ENCODE measurements at places on chromosomes 2 and 18.

- DNase-seq: no peak
Measured at GRCh38 chr2:150494234-150494945, 6.9 kb upstream of the RND3 start.

DNA sequence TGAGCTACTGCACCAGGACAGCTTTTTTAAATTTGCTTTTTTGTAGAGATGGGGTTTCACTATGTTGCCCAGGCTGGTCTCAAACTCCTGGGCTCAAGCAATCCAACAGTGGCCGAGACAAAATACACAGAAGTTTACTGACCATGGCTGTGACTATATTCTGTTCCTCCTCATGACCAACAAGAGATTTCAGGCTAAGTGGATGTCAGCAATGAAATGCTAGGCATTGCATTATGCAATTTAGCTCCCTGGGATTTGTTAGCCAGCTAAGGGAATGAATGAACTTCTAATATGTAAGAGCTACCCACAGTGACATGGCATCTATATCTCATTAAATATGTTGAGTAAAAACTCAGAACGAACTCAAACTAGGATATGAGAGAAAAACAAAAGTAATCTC lies 81.9 kb upstream of the MBOAT2 start:
- no peak for DNase-seq

GRCh38 chr2:70676301-70677035 lies 91.5 kb downstream of the ADD2 start:
- DNase-seq: no peak

- no peak for DNase-seq
Measured at GRCh38 chr2:9972621-9973479, 21.4 kb downstream of the GRHL1 start.

- no peak for DNase-seq
Measured at GRCh38 chr2:236012155-236012554, 156.0 kb downstream of the GBX2 start.

- DNase-seq: no peak
Measured at GRCh38 chr18:6836331-6836730, 106.8 kb downstream of the ARHGAP28 start.

GRCh38 chr18:31420524-31420923 lies 27.0 kb upstream of the DSG3 start:
- no peak for DNase-seq

DNA sequence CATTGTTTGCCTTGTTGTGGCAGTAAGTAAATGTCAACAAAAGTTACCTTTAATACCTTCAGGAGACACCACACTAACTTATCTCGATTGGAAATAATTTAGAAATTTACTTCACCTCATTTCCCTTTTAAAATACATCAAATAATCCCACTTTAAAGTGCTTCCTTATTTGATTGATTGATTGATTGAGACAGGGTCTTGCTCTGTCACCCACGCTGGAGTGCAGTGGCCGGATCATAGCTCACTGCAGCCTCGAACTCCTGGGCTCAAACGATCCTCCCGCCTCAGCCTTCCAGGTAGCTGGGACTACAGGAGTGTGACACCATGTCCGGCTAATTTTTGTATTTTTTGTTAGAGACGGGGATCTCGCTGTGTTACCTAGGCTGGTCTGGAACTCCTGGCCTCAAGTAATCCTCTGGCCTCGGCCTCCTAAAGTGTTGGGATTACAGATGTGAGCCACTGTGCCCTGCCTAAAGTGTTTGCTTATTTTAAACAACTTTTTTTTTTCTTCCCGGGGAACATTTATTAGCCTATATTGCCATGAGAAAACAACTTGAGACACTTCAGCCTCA lies 12.0 kb upstream of the PAX3 start:
- no peak for DNase-seq

DNA sequence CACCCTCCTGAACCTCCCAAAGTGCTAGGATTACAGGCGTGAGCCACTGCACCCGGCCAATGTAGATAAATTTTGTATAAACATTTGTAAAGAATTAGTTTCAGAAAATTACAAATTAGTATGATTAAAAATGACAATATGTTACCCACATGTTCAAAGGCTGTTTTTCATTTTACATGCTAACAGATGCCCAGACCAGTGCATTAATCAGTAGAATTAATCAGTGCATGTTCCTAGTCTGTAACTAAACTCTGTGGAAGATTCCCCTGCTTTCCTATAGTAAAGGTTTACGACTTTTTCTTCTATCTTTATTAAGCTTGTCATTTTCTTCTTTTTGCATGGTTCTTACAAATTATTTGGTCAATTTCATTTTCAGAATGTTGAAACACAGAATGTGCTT lies 65.8 kb downstream of the UGGT1 start:
- no peak for DNase-seq

- no peak for DNase-seq
Measured at GRCh38 chr2:132733094-132733493, 63.1 kb upstream of the LYPD1 start.

DNA sequence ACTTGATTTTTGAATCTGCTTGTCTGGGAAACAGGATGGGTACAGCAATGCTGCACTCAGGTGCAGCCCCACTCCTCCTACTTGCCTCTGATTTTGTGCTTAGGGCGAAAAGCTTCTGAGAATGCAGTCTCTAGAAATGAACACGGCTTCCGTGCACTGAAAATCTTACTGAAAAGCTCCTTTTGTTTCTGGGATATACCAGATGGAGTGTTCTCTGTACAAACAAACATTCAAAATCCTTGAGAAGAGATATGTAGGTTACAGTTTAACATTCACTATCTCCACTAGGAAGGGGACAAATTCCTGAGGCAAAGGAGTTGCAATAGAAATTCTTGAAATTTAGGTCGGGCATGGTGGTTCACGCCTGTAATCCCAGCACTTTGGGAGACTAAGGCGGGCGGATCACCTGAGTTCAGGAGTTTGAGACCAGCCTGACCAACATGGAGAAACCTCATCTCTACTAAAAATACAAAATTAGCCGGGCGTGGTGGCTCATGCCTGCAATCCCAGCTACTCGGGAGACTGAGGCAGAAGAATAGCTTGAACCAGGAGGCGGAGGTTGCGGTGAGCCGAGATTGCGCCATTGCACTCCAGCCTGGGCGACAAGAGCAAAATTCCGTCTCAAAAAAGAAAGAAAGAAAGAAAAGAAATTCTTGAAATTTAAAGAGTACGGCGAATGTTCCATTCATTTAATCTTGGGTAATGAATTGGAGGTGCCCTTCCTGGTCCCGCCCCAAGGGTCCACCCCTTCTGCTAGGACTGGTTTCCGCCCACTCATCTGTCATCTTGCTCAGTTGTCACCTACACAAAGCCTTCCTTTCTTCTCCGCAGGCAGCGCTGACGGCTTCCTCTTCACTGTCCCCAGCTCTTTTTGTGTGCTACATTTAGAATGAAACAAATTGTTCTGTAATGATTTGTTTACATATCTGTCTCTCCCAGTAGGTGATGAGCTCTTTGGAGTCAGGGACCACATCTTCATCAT lies 92.4 kb downstream of the SOCS6 start:
- no peak for DNase-seq

GRCh38 chr18:61371111-61371510 lies 37.9 kb downstream of the CDH20 start:
- no peak for DNase-seq

DNA sequence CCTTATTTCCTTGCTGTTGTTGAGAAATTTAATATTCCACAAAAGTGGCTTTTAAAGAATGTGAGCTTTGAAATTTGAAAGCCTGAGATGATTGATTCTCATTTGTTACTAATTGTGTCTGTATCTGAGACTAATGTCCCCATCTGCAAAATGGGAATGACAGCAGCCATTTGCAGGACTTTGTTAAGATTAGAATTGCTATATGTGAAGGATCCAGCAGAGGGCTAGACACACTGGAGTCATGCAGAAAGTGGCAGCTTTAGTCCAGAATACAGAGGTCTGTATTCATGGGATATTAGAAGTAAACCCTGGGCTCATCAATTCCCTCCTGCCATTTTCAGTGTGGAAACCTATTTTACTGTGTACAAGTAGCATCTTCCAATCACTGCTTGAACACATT lies 296.5 kb upstream of the GYPC start:
- DNase-seq: no peak

DNA sequence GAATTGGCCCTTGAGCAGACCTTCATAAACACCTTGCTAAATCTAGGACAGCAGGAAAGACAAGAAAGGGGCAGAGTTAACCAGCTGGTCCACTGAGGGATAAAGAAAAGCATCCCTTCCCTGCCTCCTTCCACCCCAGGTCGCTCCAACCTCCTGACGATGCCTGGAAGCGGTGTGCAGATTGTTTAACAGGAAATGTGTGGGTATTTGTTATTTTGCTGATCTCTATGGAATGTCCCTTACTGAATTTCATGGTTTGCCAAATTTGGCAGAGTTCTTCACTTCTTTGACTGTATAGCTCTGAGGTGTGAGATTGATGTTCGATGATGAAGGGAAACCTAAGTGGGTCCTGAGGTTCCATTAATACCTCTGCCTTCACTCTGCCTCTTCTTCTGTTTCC lies 72.9 kb downstream of the MAP3K20 start:
- no peak for DNase-seq

GRCh38 chr2:216056739-216057138 lies 24.9 kb downstream of the PECR start:
- DNase-seq: no peak

DNA sequence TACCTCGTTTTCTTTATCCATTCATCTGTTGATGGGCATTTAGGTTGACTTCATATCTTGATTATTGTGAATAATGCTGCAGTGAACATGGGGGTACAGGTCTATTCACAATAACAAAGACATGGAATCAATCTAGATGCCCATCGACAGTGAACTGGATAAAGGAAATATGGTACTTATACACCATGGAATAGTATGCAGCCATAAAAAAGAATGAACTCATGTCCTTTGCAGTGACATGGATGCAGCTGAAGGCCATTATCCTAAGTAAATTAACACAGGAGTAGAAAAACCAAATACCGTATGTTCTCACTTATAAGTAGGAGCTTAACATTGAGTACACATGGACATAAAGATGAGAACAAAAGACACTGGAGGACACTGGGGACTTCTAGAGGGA lies 111.6 kb downstream of the LAMA3 start:
- no peak for DNase-seq

DNA sequence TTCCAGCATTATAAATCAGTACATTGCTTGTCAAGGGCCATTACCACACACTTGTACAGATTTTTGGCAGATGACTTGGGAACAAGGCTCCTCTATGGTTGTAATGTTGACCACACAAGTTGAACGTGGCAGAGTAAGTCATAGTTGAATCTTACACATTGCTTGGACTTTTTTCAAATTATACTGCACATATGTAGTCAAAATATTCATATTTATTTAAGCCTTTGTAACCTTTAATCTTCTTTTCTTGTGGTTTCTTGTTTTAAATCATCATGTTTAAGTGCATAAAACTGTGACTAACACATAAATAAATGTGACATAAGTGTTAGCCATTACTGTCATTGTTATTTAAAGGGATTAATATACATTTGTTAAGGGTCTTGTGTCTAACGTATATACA lies 52.1 kb upstream of the EPB41L5 start:
- DNase-seq: no peak

DNA sequence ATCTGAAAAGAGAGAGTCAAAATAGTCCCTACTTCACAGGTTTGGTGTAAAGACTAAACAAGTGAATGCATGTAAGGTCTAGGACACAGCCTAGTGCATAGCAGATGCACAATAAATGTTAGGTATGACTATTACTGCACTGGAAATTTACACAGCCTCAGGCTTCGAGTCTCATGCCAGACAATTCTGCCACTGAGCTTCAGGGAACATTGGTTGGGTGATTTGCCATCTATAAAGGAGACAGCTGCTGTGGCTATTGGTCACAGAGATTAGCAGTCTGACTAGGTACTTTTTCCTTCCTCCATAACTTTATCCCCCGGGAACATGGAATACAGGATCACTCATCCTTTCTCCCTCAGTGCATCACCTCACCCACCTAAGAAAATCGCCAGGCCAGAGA lies 89.2 kb downstream of the FAM124B start:
- DNase-seq: no peak

- DNase-seq: no peak
Measured at GRCh38 chr2:186751790-186752189, 57.9 kb downstream of the FAM171B start.

DNA sequence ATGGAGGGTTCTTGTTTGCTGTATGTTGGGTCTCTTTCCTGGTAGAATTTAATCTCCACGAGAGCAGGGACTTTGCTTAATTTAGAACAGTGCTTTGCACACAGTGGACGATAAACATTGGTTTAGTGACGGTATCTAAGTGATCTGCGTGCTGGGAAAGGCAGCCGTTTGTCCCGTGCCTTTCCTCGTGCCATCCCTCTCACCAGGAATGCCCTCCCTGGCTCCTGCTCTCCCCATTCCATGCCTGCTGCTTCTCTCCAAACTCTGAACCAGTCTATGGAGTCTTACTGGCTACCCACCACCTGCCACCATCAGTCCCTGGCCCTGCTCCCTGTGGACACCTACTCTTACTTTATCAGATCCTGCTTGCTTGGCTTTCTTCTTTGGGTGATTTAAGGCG lies 27.3 kb upstream of the TNP1 start:
- no peak for DNase-seq

DNA sequence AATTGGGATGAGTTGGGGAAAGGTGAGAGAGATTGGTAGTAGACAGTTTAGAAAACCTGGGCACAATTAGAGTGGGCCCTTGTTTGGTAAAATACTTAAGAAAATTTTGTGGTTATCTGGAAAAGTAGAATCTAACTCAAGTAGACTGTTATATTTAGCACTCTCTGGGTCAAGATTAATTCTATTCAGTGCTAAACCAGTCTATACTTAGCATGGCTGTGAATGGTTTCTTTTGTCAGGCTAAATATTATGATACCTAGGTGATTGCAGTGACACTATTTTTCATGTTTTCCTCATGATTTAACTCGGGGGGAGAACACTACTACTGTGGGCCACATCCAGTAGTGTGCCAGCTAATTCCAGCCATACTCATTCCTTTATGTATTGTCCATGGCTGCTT lies 58.9 kb downstream of the KIAA1328 start:
- no peak for DNase-seq

DNA sequence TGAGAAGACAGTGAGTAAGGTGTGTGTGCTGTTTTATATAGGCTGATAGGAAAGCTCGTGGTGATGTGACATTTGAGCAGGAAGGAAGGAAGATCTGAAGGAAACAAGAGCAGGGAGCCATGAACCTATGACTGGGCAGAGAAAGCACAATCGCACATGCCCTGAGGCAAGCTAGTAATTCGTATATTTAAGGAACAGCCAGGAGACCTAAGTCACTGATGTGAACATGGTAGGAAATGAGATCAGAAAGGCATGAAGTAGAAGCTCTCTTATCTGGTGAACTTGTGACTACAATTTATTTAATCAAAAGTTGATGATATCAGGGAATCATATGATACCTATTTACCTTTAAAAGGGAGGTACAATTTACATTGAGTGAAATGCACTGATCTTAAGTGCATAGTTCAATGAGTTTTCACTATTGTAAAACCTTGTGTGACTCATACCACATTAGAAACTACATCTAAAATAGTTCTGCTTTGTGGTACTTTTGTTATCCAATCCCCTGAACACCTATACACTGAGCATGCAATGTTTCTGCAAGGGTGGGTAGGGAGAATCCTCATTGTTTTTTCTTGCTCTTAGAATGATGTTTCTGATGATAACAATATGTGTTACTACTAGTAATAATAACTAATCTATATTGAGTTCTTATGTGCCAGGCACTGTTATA lies 67.5 kb downstream of the GALNT13 start:
- DNase-seq: no peak

GRCh38 chr2:16320716-16321115 lies 344.9 kb downstream of the CYRIA start:
- no peak for DNase-seq
